ENCODE measurements at places on chromosomes 3 and 15.

GRCh38 chr15:89333959-89334509 lies 590 bp downstream of the POLG start:
- no peak for DNase-seq

DNA sequence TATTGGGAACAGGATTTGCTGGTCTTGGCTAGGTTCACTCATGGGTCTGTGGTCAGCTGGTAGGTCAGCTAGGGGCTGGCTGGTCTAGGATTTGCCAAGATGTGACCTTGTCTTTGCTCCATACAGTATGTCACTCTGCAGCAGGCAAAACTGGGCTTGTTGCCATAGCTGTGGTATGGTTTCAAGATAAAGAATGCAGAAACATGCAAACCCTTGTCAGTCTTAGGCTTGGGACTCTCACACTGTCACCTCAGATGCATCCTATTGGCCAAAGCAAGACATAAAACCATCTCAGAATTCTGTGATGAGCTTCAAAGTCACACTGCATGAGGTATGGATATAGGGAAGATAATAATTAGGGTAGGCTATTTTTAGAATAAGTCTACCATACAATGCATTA lies 66.6 kb upstream of the TBC1D5 start:
- DNase-seq = no peak

DNA sequence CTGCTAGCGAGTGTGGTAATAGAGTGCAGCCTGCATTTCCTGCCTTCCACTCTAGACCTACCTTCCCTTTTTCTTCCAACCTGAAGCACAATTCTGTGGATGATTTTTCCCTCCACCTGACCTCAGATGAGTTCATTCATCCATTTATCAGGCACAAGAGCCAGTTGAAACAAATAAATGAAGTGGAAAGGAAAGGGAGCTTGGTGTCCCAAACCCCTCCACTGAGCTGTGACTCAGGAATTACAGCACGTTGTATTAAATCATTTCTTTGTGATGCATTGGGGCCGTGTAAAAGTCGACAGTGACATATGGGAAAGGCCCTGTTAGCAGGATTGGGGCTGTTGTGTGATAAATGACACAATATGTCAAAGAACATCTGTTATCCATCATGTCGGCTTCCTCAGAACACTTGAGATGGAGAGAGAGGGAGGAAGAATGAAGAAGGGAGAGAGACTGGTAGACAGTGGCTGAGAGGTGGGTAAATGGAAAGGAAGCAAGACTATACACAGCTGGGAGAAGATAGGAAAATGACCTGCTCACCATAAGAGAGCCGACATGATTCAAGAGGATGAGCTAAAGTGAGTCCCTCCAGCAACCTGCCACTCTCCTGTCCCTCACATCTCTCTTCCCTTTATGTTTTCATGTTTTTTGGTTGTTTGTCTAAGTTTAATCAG lies 366.0 kb downstream of the AGBL1 start:
- no peak for DNase-seq

GRCh38 chr15:51322621-51323296 lies 15.6 kb downstream of the CYP19A1 start:
- DNase-seq = no peak
